Cardiac muscle cell (in vitro differentiated cells and primary cell): ENCODE measurements at places on chromosomes 5 and 9. TPM values are rescaled to one million over a fixed set of nuclear protein-coding genes. Genes with fewer than 3 reads are reported as not detected.

DNA sequence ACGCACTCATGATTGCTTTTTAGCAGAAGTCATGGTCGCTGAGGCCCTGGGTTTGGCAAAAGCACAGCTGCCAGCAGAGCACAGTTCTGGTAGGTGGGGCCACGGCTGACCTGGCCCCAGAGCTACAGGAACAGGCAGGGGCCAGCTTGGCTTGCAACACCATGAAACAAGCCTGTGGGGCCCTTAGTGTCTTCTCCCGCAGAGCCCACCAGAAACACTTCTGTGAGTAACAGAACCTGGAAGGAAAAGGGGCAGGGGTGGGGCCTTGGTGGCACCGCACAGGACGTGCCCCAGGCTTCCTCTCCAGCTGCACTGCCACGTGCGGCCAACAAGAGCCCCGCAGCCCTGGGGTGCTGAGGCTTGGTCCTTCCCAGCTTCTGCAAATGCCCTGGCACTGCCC is 4.8 kb downstream of the ASB6 start:
- H3K36me3 ChIP-seq, result peaks cover 25% of the 10 kb centered on the region
- no peak overlapping the region for H3K4me3 ChIP-seq
- no peaks in the 10 kb centered on the region for H3K27me3 ChIP-seq
- peak overlapping the region; percentile 16 for H3K27ac ChIP-seq
- peaks cover 14% of the 10 kb centered on the region for H3K4me1 ChIP-seq

DNA sequence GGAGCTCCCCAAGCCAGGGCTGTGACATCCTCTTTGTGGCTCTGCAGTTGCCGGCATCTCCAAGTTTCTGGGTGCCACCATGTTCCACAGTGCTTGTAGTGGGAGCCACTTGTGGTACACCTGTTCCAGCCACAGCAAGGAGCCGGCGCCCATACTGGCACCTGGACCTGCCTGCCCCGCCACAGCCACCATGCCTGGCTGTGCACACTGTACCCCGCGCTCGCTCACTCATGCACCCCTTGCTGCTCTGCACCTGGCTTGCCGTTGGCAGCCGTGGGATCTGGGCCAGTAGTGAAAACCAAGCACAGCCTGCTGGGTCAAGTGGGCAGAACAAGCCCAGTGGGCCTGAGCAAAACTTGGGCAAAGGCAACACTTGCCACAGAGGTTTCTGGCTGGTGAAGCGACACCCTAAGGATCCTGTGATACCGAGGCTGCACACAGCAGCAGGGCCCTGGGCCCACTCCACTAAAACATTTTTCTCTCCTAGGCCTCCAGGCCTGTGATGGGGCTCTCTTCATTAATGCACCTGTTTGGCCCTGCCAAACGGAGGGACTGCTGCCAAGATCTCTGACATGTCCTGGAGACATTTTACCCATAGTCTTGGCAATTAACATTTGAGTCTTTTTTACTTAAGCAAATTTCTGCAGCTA is 2.8 kb downstream of the TRIM36 start:
- H3K27me3 ChIP-seq, result peaks cover 24% of the 10 kb centered on the region
- H3K27ac ChIP-seq, result no peak overlapping the region
- no peak for DNase-seq
- H3K36me3 ChIP-seq, result no peaks in the 10 kb centered on the region

DNA sequence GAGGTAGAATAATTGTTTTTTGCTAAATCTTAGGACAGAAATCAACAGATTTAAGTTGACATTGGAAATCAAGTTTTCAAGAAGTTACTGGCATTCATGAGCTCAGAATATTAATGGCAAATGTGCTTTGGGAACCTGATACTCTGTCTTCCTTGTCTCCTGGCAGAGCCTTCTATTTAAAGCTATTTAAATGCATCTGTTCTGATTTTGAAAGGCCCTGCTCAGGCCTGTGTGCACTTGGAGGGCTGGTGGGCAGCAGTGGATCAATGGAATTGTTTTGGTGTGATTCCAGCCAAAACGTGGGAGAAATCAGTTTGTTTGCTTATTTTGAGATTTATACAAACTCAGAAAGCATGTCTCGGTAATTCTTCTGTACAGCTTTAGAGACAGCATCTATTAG is 38.5 kb downstream of the FBXL7 start:
- no peak overlapping the region for H3K4me3 ChIP-seq
- H3K27ac ChIP-seq, result peak overlapping the region; percentile 70
- no peaks in the 10 kb centered on the region for H3K36me3 ChIP-seq
- peaks cover 15% of the 10 kb centered on the region for H3K4me1 ChIP-seq
- DNase-seq, result no peak

CNTLN gene
- 2.4 and 4.3 TPM in 2 replicates for total RNA-seq
